ENCODE measurements at places on chromosomes 3 and 15.
A peak's percentile ranks its signal among the peaks of the same experiment; 100 is the strongest.

DNA sequence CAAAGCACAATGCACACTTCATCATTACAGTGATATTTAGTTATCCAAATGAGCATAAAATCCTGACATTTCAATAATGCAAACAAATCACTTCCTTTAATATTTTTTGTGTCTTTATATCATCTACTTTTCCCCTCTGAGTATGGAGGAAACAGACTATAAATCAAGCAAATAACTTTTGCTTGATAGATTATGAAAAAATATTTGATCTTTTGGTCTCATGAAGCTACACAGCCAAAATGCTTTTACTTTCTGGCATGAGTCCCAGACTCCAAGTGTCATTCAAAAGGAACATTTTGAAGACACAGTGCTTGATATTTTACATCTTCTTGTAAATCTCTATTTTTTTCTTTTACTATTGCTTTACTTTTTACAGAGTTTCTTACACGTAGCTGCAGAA, 215.3 kb upstream of the ROBO1 start:
- DNase-seq, result no peak

DNA sequence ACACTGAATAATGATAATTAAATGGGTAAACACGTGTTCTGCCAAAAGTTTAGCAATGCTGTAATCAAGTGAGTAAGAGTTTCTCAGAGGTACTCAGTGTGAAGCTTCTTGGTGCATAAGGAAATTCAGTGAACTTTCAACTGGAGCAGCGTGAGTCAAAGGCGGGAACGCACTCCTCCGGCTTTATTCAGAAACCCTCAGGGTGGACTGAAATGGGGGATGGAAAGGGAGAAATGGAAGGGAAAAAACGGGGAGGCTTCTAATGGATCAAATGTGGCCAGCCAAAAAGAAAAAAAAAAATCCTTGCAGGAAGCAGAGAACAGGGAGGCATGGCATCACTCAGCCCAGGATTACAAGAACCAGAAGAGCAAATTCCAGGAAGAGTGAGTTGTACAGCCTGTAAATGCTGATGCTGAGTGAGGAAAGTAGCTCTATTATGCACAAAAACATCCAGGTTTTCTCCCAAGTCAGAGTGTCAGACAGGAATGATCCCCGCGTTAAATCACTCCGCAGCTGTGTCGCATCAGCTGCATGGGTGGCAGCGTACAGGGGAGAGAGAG, 85.3 kb downstream of the ASB7 start:
- no peak for DNase-seq

- DNase-seq, result no peak
Observed at GRCh38 chr3:134526319-134526718, 40.5 kb downstream of the CEP63 start.

DNA sequence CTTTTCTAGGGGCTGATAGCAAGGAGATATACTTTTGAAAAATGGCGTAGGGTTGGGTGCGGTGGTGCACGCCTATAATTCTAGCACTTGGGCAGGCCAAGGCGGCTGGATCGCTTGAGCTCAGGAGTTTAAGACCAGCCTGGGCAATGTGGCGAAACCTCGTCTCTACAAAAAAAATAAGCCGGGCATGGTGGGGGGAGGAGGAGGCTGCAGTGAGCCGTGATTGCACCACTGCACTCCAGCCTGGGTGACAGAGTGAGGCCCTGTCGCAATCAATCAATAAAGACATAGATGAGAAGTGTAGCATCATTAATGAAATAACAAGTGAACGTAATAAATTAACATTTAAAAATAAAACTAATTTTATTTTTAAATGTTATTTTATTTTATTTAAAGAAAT, 134.6 kb downstream of the SLCO3A1 start:
- no peak for DNase-seq

DNA sequence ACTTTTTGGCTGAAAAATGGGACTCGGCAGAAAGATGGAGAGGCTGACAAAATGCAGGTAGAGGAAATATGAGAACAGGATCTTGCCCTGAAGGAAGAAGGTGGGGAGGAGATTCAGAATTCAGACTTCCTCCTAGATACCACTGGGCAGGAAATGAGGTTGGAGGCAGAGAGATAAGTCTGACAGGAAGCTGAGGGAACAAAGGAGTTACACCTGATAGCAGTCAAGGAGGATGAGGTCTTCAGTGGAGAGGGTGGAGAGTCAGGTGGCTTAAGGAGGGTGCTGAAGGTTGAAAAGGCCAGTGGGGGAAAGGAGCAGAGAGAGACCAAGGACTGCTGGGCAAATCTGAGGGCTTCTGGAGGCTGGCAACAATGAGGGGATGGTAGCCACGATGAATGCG, 56.8 kb downstream of the CCR4 start:
- no peak for DNase-seq

GRCh38 chr3:118945834-118946233, 88.8 kb downstream of the IGSF11 start:
- no peak for DNase-seq

GRCh38 chr3:119084371-119085069, 49.9 kb upstream of the IGSF11 start:
- peak; percentile 42 for DNase-seq

GRCh38 chr3:43791246-43791645, 100.5 kb downstream of the ABHD5 start:
- DNase-seq, result no peak
